Activated CD4-positive, alpha-beta T cell treated with anti-CD3 and anti-CD28 coated beads for 1 hour (primary cell): ENCODE measurements at places on chromosomes 5 and 9.

GRCh38 chr9:96423985-96424336 lies 5.8 kb upstream of the ZNF367 start:
- no peak for DNase-seq

GRCh38 chr5:102866237-102866600 lies 111.1 kb downstream of the PAM start:
- no peak for DNase-seq

DNA sequence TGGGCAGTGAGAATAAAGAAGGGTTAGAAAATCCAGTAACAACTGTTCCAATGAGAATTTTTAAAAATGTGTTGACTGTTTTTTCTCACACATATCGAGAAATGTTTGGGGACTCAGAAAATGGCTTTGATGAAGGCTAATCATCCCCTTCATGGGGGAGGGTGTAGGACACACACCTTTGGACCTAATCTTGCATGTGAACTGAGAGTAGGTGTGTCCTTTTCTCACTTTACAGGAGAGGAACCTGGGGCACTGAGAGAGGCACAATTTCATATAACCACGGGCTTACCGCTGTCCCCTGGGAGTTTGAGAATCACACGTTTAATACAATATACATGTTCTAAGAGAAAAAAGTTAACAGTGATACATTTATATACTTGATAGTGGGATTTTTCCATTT lies 17.3 kb downstream of the FRRS1L start:
- no peak for DNase-seq

DNA sequence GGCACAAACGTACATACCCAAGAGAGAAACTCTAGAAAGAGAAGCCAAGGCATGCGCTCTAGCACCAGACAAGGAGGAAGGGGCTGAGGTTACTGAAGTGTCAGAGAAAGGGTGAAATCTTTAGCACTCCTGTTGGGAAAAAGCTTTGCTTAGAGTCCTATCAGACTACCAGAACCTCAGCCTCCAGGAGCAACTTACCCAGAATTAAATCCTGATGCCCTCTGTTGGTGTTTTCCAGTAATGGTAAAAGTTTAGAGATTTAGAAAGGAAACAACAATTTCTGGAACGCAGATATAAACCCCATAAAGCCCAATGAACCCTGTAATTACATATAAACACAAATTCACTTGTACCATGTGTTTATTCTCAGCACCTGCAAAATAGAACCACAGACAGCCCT lies 33.2 kb upstream of the ASTN2 start:
- DNase-seq, result no peak

DNA sequence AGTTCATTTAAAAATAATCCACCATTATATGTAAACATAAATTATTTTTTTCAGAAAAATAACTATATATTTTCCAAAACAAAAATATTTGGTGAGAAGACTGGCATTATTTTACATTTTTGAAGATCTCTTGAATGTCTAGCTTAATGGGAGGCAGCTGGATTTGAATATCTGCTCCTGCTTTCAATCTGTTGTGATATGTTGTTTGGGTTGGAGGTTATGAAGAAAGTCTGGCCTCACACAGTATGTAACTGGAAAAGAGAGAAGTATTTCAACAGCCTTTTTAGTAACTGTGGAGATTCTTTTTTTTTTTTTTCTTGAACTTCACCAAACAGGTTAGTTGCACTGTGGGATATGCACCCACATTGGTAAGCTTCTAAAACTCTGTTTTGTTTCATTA lies 84.7 kb upstream of the SLIT3 start:
- no peak for DNase-seq

- DNase-seq, result no peak
Measured at GRCh38 chr9:27497883-27498417, 26.1 kb upstream of the IFNK start.

- no peak for DNase-seq
Measured at GRCh38 chr5:119343766-119344165, 12.1 kb upstream of the TNFAIP8 start.

GRCh38 chr5:53089481-53089991 lies 20.0 kb downstream of the MOCS2 start:
- no peak for DNase-seq

GRCh38 chr5:36602704-36603321 lies 3.6 kb upstream of the SLC1A3 start:
- DNase-seq, result no peak

GRCh38 chr9:83772860-83773259 lies 44.7 kb downstream of the GKAP1 start:
- no peak for DNase-seq

GRCh38 chr9:121325387-121325786 lies 44.7 kb downstream of the STOM start:
- DNase-seq, result no peak

DNA sequence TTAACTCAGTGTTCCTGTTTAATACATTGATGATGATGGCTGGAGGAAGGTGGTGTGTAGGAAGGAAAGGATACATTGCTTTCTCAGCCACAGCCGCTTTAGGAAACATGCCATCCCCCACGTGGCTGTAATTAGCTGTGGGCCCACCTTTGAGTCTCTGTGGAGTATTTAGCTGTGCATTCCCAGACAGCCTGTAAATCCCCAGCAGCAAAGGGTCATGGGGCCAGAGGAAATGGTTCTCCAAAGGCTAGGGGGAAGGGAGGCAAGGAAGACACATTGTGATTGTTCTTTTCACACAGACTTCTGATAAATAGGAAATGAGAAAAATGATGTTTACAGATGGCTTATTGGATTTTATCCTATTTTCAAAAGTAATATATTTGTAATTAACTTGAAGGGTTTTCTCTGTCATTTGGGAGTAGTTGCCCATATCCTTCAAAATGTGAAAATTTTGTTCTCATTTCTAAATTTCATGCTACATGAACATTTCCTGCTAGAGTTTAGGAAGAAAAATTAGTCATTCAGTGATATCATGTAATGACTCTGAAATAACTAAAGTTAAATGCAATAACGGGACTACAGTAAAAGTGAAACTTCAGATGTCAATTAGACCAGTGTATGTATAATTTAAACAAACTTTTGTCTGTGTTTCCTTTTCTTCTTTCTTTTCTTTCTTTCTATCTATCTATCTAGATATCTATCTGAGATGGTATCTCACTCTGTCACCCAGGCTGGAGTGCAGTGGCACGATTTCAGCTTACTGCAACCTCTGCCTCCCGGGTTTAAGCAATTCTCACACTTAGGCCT lies 24.3 kb upstream of the F2R start:
- DNase-seq, result no peak

- DNase-seq, result no peak
Measured at GRCh38 chr5:3741374-3741770, 145.7 kb downstream of the IRX1 start.

DNA sequence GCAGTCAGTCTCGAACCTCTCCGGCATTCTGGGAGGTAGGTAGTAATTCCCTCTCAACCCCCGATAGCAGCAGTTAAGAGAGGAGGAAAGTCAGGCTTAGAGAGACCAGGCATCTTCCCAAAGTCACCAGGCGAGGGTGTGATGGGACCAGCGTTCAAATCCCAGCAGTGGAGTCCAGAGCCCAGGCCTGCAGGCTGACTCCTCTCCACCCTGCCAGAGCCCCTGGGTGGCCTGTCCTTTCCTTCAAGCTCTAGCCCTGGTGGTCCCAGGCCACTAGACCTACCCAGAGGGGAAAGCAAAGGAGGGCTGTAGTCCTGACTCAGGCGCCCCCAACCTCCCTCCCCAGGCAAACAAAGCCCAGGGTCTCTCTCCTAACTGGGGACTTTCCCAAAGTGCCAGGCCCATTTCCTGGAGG lies 4.2 kb upstream of the NR5A1 start:
- DNase-seq, result no peak

DNA sequence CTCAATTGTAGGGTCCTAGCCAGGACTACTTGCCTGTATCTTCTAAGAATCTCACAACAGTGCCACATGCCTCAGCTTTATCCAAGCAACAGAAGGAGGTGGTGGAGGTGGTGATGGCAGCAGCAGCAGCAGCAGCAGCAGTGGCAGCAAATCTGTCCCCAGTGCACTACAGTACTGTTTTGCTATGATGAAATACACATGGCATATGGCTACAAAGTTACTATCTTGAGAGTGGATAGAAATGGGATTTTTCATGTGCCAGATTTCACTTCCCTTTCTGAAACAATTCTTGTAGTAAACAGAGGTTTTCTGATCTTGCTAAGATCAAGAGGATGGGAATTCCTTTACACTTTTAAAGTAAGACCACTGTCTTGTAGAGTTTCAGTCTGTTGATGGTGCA lies 8.1 kb upstream of the CYSTM1 start:
- no peak for DNase-seq

- no peak for DNase-seq
Measured at GRCh38 chr5:17944046-17944445, 309.8 kb downstream of the TAF11L14 start.

GRCh38 chr5:38453506-38453905 lies 102.9 kb downstream of the LIFR start:
- DNase-seq, result no peak

- no peak for DNase-seq
Measured at GRCh38 chr9:131033269-131034224, 24.6 kb downstream of the LAMC3 start.

GRCh38 chr5:7331131-7331530 lies 64.8 kb upstream of the ADCY2 start:
- DNase-seq, result no peak
